ENCODE measurements at places on chromosomes 7 and 10.

DNA sequence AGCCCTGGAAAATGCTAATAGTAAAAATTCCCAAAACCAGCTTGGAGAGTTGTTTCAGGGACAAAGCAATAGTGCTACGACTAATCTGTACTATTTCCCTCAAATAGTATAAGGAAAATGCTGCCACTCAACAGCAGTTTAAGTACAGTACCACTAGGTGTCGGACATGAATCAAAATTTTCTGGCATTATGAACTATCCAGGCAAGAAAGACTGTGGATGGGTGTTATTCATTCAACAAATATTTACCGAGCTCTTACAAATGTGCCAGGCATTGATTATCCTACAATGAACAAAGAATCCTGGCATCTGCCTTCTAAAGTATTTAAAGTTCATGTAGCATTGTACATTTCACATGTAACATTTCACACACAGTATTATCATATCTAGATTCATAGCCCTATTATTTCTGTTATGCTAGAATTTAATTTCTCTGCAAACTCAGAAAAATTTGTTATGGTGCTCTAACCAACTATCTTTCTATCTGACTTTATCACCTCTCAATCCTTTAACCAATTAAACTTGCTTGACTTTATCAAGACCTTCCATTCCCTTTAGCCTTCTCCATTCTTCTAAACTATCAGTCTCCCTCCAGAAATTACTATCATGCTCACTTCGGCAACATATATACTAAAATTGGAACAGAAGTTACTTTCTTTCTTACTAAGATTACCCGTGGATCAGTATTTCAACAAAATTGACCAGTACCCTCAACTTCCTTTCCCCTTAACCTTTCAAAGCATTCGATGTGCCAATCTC is 80.6 kb downstream of the ARHGAP21 start:
- DNase-seq: no peak

DNA sequence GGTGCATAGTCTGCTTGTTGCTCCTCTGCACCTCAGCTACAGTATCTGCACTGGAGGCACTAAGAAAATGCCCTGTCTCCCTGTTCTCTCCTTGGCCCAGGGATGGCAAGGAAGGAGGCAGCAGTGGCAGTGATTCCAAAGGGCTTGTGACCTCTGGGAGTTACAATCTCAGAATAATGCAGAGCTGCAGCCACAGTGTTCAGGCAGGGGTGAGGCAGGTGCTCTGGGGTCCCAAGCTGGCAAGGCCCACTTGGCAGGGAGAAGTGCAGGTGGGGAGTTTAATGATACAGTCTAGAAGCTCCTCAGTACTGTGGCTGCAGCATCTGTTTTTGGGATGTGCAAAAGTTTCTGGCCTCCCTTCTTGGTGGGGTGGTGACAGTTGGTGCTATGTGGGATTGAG is 456.4 kb downstream of the CCSER2 start:
- no peak for DNase-seq

DNA sequence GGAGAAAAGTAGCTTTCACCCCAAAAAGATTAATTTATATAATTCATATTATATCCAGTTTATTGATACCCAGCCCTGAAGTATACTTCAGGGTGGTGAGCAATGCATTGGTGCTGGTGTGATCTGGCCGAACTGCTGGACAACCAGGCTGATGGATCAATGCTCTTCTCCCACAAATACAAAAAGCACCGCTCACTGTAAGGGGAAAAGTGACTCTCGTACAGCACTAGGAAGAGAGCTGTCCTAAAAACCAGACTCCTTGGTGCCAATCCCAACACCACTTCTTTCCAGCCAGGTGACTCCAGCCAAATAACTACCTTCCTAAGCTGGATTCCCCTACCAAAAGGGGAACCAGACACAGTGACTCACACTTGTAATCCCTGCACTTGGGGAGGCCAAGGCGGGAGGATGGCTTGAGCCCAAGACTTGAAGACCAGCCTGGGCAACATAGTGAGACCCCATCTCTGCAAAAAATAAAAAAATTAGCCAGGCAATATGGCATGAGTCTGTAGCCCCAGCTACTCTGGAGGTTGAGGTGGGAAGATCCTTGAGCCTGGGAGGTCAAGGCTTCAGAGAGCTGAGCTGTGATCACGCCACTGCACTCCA is 13.1 kb upstream of the TNPO3 start:
- no peak for DNase-seq

- no peak for DNase-seq
These were observed 335.3 kb downstream of the FGFR2 start for GRCh38 chr10:121262774-121263430.

- DNase-seq: no peak
These were observed 6.3 kb downstream of the NDUFB2 start for GRCh38 chr7:140702774-140703173.

DNA sequence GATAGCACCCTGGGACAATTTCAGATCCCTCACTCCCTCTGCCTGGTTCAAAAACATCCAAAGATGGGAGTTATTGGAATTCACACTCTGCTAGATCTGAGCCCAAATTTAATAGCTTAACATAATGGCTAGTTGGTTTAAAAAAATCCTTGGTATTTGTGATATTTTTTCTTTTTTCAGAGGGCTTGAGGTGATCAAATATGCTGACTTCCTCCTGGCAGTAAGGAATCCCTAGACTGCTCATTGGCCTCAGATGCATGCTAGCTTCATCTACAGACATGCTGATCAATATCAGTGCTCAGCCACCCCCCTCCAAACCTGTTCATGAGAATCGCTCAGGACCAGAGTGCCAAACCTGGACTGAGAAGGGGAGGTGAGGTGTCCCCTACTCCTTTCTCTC is 74.7 kb upstream of the PLPP4 start:
- DNase-seq: no peak

GRCh38 chr7:18610331-18610948 is 114.9 kb downstream of the HDAC9 start:
- no peak for DNase-seq

DNA sequence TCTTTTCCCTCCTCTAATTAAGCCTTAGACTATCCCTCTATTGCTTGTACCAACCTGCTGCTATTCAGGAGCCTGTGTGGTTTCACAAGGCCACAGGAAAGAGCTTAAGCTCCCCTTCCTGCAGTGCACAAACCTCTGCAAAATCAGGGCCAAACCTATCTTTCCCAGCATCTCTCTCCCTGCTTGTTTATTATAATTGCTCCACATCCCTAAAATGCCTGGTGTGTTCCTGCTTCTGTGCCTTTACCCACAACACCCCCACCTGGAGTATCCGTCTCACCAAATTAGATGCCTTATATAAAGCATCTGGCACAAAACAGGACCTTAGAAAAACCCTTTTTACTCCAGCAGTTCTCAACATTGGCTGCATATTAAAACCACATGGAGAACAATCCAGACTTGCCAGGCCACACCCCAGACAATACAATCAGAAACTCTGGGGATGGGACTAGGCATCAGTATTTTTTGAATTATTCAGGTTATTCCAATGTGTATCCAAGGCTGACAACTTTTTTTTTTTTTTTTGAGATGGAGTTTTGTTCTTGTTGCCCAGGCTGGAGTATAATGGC is 16.7 kb downstream of the SEC31B start:
- no peak for DNase-seq

DNA sequence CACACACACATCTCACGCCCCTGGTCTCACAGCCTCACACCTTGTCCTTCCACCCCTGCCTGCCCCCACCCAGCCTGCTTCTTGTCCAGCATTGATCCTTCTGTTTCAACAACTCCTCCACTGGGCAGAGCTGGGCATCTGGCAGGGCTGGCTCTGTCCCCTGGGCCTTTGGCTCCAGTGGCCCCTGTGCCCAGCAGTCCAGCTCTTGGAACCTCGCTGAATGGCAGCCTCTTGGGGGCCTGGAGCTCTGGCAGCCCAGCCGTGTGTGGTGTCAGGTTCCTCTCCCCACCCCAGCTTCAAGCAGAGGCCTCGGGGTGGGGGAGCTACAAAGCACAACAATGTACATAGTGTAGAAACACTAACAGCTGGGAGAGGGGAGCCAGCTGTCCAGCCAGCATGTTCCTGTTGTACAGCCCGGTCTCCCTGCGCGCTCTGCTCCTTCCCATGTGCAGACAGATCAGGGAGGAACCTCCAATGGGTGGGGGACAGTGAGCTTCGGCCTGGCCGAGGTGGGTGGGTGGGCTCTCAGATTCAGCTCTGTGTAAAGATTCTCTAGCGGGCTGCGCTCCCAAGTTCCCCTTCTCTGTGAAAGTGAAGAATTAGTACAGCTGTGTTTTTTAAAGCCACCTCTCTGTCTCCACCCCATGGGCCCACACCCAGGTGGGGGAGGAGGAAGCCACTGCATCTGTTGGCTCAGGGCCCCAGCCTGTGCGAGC is 19.4 kb downstream of the ZMIZ2 start:
- no peak for DNase-seq

GRCh38 chr7:16484453-16485158 is 19.1 kb upstream of the SOSTDC1 start:
- no peak for DNase-seq

GRCh38 chr10:28363376-28363775 is 60.5 kb upstream of the MPP7 start:
- DNase-seq: no peak

GRCh38 chr7:22025983-22026382 is 80.3 kb upstream of the CDCA7L start:
- DNase-seq: no peak

- no peak for DNase-seq
These were observed 213.6 kb upstream of the HGF start for GRCh38 chr7:81983406-81983805.

GRCh38 chr10:123972481-123973401 is 81.1 kb upstream of the CPXM2 start:
- no peak for DNase-seq

GRCh38 chr10:28331841-28332240 is 29.0 kb upstream of the MPP7 start:
- no peak for DNase-seq

DNA sequence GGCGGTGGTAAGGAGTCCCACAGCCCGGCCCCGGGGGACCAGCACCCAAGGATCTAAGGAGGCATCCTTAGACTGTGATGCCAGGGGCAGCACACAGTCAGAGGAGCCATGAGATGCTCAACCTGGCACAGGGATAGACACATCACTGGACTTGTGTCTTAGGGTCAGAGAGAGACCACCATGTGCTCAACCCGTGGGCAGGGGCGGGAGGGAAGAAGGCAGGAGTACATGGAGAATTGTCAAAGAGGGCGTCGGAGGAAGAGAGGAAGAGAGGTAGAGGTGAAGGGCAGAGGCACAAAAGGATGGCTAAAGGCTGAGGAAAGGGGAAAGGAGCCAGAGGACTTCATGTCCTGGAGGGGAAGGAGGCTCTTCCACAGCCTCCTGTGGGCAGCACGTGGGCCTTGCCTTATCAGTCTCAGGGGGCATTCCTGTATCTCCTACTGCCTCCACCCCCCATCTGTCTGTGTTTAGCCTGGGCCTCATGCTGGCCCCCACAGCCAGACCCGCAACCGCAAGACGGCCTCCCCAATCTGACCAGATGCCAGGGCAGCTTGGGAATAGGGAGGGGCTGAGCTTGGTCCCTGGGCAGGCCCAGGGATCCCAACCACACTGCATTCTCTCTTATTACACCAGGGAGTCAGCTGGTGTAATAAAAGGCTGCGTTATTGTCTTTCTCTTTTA is 2.2 kb downstream of the ADCY1 start:
- no peak for DNase-seq

DNA sequence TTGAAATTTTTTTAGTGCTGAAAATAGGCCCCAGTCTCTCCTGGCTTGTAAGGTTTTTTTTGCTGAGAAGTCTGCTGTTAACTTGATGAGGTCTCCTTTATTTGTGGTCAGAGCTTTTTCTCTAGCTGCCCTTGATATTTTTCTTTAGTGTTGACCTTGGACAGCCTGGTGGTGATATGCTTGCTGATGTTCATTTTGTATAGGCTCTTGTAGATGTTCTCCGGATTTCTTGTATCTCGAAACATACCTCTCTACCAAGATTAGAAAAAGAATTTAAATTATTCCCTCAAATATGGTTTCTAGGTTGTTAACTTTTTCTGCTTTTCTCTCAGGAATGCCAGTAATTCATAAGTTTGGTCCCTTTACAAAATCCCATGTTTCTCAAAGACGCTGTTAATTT is 102.3 kb downstream of the TWIST1 start:
- no peak for DNase-seq

GRCh38 chr10:23493711-23494110 is 54.8 kb downstream of the OTUD1 start:
- no peak for DNase-seq

DNA sequence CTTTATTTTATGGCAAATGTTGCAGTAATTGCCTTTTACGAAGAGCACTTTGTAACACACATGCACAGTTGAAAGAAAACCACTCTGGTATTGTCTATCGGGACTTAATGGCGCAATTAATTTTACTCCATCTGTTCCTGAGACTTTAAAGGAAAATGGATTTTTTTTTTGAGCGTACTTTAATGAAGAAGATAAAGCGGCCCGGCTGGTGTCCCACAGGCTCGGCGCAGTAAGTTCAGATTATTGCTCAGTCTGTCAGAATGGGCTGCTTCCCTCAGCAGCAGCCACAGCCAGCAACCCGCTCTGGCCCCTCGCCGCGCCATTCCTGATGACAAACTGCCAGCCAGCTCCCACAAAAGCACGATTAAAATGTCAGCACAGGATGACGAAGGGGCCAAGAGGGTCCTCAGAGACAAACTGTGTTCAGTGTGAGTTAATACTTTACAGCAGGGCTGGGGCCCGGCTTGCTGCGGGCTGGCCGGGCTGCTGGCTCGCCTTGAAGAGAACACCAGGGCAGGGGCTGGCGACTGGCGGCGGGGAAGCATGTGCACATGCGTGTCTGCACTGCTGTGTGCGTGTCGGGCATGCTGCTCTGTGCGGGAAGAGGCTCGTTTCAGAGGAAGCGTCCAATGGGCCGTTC is 501.0 kb upstream of the GALNT17 start:
- DNase-seq: no peak

DNA sequence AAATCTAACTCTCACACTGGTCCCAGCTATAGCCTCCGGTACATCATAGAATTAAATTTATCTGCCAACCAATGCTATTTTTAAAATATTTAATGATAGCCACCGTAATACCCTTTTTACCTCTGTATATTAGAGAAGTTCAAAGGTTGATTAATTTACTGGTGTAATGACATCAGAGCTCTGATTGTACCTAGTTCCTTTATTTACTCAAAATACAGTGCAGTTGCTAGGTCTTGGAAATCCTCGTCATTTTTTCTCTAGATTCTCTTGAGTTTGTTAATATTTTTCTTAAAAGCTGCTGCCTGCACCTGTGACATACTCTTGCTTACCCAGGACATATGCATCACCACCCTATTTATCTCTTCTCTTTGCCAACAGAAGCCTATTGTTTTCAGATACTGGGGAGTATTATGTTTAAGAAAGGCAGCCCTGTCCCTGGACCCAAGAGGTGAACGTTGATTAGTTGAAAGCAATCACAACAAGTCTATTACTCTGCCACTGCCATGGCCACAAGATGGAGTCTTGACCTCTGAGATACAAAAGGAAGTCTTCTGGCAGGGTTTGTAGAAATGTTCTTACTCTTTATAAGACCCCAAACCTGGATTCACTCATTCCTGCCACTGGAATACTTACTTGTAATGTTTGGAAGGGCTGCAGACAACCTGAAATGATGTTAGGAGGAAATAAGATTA is 25.6 kb upstream of the TMEM26 start:
- DNase-seq: no peak

- no peak for DNase-seq
These were observed 193.2 kb downstream of the AGMO start for GRCh38 chr7:15368653-15369052.

GRCh38 chr7:148624735-148625134 is 34.2 kb downstream of the C7orf33 start:
- no peak for DNase-seq

- DNase-seq: no peak
These were observed 31.0 kb upstream of the CBLL1 start for GRCh38 chr7:107712896-107713295.

- DNase-seq: no peak
These were observed 1.6 kb downstream of the DPYSL4 start for GRCh38 chr10:132188331-132188730.

- no peak for DNase-seq
These were observed 2.0 kb upstream of the STRA8 start for GRCh38 chr7:135231686-135232085.
